ENCODE measurements at places on chromosomes 11 and 22.
A peak's percentile ranks its signal among the peaks of the same experiment; 100 is the strongest.

- DNase-seq: no peak
Observed at GRCh38 chr11:27370374-27370773, 7.4 kb upstream of the CCDC34 start.

- no peak for DNase-seq
Observed at GRCh38 chr22:28742562-28742962, 723 bp downstream of the HSCB start.

DNA sequence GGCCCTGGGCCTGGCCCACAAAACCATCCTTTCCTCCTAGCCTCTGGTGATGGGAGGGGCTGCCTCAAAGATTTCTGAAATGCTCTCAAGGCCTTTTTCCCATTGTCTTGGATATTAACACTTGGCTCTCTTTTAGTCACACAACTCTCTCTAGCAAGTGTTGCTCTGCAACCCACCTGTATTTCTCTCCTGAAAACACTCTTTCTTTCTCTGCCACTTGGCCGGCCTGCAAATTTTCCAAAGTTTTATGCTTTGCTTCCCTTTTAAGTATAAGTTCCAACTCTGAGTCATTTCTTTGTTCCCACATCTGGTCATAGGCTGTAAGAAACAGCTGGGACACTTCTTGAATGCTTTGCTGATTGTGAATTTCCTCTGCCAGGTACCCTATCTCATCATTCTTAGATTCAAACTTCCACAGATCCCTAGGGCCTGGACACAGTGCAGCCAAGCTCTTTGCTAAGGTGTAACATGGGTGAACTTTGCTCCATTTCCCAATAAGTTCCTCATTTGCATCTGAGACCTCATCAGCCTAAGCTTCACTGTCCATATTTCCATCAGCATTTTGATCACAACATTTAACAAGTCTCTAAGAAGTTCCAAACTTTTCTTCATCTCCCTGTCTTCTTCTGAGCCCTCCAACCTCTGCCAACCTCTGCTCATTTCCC lies 93.8 kb downstream of the TRIM29 start:
- no peak for DNase-seq

GRCh38 chr11:118212781-118213191 lies 12.0 kb downstream of the JAML start:
- no peak for DNase-seq

DNA sequence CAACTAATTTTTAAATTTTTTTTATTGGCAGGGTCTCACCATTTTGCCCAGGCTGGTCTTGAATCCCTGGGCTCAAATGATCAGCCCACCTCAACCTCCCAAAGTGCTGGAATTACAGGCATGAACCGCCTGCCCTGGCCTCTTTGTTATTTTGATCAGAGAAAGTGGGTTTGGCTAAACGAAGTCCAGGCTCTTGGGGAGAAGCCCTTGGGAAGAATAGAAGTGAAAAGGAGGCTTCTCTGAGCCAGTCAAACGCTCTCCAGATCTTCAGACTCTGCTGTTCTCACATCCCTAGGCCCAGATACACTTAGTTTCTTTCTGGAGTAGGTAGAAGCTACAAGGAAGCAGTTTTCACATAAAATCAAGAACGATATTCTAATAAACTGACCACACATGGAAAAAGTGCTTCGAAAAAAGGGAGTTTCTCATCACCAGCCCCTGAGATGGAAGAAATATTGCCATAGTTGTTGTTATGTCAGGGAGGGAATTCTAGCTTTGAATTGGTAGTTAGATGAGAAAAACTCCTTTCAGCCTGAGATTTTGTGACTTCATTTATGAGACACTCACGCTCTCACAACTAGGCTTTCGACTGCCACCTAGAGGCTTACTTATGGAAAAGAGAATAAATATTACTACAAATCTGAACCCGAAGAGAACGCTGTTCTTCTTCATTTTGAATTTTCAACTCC lies 41.7 kb upstream of the AQP11 start:
- peak; percentile 32 for DNase-seq

DNA sequence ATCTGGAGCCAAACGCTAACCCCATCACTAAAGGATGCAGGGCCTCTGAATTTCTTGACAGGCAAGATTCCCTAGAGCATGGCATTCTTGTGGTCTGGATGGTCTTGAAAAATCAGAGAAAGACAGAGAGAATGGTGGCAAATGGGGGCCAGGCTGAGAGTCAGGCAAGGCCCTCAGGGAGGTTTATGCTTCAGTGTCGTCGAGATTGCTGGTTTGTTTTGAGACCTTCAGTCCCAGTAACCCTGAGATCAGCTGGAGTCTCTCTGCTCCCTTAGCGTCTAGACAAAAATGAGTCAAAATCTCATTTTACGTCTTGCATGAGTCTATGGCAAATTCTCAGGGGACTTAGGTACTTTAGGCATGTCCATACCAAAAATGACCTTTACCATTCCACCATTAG lies 539.3 kb downstream of the SOX6 start:
- DNase-seq: no peak

- no peak for DNase-seq
Observed at GRCh38 chr11:1181420-1181819, 23.7 kb downstream of the MUC5AC start.

DNA sequence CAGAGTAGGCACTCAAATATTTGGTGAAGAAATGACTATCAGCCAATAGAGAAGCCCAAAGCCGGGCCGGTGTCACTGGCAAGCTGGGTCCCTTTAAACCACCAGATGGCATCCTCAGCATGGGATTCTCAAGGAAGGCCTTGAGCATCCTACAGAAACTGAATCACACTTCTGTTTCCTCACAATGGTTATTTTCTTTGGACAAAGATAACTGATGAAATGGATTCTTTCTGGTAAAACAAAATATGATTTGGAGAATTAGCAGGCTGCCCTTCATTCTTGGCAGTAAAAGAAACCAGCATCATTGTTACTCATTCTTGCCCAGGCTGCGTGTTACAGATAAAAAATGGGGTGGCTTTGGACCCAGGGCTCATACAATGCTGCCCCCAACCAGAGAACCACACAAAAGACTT lies 30.3 kb upstream of the ASPHD2 start:
- DNase-seq: no peak

DNA sequence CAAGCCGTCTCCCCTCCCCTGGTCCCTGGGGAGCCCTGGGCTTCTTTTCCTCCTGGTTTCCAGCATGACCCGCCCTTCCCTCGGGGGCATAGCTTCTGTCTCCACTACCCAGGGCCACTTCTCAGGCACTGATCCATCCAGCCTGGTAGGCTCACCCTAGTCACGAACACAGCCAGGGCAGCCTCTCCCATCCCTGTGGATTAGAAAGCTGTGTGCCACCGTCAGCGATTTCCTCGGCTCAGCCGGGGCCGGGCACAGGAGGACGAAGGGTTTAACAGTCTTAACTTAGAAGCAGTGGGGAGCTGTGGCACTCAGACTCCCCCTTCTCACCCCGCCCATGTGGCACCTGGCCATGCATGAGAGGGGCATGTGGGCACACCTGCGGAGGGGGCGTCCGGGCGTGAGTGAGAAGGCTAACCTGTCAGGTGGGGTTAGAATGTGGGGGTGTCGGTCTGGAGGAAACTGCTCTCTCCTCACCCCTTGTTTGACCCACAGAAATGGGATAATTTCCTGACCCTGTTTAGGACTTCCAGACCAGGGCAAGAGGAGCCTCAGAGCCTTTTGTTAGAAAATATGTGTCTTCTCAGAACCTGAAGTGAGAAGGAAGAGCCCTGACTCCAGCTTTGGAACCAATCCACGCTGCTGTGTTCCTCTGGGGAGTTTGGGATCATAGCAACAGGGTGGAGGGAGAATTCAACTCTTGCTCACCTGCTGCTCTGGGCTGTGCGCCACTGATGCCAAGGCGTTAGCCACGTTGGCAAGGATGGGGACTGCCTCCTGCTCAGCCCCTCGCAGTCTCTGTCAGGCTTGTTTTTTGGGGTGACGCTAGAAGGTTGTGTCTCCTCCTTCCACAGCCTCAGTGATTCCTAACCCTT lies 14.6 kb downstream of the GLB1L2 start:
- no peak for DNase-seq

DNA sequence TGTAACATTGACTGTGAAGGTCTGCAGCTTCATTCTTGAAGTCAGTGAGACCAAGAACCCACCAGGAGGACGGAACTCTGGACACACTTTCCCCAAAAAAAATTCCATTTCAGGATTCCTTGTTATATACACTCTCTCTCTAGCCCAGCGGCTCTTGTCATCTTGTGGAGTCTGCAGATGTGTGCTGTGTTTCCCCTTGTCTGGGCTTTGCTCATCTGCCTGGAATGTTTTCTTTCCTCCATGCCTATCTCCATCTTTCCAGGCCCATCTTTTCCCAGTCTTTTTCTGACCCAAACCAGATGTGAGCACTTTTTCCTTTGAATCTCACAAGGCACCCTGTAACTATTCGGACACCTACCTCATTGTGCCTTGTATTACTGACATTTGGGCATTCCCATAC lies 5.1 kb upstream of the DRG1 start:
- no peak for DNase-seq

DNA sequence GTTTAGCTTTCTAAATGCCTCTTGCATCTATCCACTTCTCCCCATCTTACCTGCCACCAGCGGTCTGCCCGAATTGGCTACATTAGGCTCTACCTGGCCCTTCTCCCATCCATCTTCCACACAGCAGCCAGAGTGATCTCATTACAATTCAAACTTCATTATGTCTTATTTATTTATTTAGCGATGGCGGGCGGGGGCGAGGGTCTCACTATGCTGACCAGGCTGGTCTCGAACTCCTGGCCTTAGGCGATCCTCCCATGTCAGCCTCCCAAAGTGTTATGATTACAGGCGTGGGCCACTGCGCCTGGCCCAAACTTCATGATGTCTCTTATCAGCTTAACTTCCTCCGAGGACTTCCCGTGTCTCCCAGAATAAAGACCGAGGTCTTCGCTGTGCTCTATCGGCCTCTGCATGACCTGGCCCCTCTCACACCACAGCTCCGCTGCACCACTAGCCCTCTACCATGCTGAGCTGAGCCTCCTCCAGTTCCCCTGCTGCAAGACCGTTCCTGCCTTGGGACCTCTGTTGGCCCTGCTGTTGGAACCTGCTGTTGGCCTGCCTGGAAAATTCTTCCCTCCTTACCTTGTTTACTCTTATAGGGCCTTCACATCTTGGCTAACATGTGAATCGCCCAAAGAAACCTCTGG lies 870 bp upstream of the CTTN start:
- DNase-seq: no peak

- no peak for DNase-seq
Observed at GRCh38 chr22:27755521-27756211, 45.9 kb downstream of the MN1 start.

- no peak for DNase-seq
Observed at GRCh38 chr11:110613197-110613918, 98.9 kb downstream of the ARHGAP20 start.

DNA sequence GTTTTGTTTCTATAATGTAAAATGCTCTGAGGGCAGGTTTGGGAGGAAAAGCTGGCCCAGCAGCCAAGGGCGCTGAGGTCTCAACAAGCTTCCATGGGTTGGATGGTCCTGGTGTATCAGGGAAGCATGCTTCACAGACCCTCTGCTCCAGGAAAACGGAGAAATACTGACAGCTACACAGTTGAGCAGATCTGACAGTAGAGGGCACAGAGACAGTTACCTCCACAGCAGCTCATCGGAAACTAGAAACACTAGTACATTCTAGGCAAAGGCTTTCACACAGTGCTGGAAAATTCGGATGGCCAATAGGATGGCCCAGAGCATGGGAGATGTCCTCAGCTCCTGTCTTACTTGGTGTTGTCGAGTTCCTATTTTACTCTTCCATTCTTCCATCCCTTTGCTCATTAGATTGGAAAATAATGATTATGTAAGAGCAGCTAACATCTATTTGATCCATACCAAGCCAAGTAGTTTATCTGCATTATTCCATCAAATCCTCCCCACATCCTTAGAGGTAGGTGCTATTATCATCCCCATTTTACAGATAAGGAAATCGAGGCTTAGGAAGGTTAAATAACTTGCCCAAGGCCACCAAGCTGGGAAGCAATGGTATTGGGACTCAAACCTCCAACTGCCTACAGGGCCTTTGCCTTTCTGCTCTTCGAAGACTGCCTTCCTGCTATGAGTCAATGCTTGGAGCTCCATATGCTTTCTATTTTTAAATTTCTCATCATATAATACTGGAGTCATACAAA lies 28.3 kb downstream of the LMO2 start:
- DNase-seq: no peak

GRCh38 chr22:47810505-47811500 lies 1048.4 kb downstream of the TBC1D22A start:
- DNase-seq: no peak

DNA sequence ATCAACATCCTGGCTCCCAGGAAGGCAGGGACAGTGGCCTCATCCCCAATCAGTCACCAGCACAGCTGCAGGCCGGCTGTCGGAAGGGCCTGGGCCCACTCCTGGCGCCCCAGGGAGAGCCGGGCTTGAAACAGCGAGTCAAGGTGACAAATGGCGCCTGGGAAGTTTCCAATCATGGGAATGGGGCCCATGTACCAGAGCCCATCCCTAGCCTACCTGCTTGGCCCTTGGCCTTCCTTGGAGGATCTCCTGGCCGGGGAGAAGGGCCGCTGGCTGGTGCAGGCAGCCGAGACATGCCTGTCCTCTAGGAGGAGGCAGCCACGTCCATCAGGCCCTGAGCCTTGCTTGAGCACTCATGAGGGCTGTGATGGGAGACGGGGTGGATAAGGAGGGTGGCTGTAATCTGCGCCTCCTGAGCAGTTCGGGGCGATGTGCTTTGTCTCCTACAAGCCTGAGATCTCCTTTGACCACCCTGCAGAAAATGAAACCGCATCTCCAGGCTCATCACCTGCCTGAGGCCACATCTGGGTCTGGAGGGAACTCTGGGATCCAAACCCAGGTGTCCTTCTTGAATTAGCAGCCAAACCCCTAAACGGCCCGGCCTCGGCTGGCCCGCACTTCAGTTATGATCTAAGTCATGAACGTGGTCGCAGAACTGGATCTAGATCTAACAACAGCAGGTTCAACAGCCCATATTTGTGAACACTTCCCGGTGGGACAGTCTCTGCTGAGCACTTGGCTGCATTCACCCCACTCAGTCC lies 862.0 kb downstream of the TBC1D22A start:
- DNase-seq: no peak

DNA sequence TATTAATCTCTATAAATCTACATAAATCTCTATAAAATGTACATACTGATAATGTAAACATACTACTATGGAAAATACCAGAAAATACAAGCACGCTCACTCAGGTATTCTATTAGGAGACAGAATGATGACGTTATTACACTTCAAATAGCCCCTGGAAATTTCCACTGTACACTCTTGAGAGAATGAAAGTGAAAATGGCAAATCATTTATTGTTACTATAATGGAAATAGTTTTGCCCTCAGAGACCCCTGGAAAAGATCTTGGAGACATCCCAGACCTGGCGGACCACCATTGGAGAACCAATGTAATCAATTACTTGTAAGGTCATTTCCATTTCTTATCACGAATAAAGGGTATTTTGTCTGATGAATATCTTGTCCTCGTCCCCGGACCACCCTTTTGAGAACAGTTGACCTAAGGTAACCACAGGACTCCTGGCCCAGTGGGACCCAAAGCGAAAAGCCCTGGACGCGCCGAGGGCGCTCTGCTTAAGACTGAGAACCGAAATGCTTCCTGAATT lies 509 bp upstream of the PRRG4 start:
- no peak for DNase-seq

GRCh38 chr22:47629273-47629711 lies 866.8 kb downstream of the TBC1D22A start:
- no peak for DNase-seq

- no peak for DNase-seq
Observed at GRCh38 chr22:25027043-25027906, 74.8 kb downstream of the KIAA1671 start.

Data from NCI-H2107 (cell line).